ENCODE measurements at places on chromosomes 1 and 21. TPM values are rescaled to one million over a fixed set of nuclear protein-coding genes. Genes with fewer than 3 reads are reported as not detected.

- peaks cover 44% of the 10 kb centered on the region for H3K4me1 ChIP-seq
- no peak overlapping the region for H3K4me3 ChIP-seq
- H3K36me3 ChIP-seq: no peaks in the 10 kb centered on the region
- peak overlapping the region; percentile 87 for H3K27ac ChIP-seq
- DNase-seq: peak; percentile 83
- H3K27me3 ChIP-seq: no peaks in the 10 kb centered on the region
These were observed 22.2 kb downstream of the RUNX1 start for GRCh38 chr21:35026617-35027562.

- peaks cover 5% of the 10 kb centered on the region for H3K4me1 ChIP-seq
- DNase-seq: no peak
- H3K27me3 ChIP-seq: no peaks in the 10 kb centered on the region
- H3K36me3 ChIP-seq: peaks cover 1% of the 10 kb centered on the region
- H3K27ac ChIP-seq: no peak overlapping the region
These were observed 85.9 kb downstream of the USP24 start for GRCh38 chr1:55129194-55129728.

- no peak for DNase-seq
- no peaks in the 10 kb centered on the region for H3K4me1 ChIP-seq
- no peaks in the 10 kb centered on the region for H3K27me3 ChIP-seq
These were observed 184.2 kb downstream of the ETS2 start for GRCh38 chr21:38989745-38990423.

DNA sequence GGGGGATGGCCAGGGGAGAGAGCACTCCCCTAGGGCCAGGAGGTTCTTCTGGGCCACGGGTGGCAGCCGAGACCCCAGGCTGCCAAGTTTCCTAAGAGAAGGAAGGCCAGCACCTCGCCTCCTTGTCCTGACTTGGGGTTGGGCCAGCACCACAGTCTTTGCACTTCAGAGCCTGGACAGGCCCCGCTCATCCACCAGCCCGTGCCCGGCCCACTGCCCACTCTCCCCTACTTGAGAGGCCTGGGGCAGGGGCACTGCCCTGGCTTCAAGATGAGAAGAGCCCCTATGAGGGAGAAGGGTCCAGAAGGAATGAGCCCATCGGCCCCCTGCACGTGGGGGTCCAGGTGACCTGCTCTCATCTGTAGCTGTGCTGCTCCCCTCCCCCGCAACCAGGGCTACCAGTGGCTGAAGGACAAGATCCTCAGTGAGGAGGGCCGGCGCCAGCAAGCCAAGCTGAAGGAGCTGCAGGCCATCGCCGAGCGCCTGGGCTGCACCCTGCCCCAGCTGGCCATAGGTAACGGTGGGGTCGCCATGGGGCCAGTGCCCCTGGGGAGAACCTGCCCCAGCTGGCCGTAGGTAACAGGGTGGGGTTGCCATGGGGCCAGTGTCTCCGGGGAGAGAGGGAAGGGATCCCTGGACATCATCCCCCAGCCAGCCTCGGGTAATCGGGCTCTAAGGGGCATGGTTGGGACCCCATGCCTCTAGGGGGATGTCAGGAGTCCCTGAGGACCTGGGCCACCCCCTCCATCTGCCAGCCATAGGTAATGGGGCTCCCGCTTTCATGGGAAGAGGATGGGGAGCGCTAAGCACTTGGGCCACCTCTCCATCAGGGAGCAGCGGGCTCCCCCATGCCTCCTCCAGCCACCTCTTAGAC is 50.8 kb downstream of the KCNAB2 start:
- no peak overlapping the region for H3K27ac ChIP-seq
- no peaks in the 10 kb centered on the region for H3K36me3 ChIP-seq
- H3K4me1 ChIP-seq: no peaks in the 10 kb centered on the region
- no peak for DNase-seq

DNA sequence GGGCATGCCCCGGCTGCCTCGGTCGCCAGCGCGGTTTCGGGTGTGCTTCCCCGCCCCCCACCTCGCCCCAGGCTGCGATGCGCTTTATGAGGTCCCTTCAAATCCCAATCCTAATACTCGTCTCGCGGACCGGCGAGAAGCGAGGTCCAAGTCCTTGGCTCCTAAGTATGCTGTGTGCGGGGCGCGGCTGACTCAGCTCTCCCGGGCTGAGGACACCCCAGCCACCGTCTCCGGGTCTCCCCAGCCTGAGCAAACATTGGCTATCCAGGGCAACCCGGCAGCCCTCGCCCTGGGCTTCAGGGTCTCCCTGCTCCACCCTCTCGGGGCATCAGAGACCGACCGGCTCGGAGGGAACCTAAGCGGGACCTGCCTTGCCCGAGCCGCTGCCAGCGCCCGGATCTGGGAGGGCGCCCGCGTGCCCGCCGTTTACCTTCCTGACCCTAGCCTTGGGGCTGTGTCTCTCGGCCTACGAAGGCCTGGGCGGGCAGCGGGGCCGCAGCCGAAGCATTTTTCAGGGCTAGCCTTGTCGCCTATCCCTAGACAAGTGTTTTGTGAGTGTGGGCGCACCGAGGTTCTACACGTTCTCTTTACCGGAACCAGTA is 1.2 kb downstream of the ITPKB start:
- no peaks in the 10 kb centered on the region for H3K36me3 ChIP-seq
- peaks cover 3% of the 10 kb centered on the region for H3K4me1 ChIP-seq
- H3K27me3 ChIP-seq: no peaks in the 10 kb centered on the region
- H3K4me3 ChIP-seq: peak overlapping the region; percentile 61
- H3K27ac ChIP-seq: no peak overlapping the region

DNA sequence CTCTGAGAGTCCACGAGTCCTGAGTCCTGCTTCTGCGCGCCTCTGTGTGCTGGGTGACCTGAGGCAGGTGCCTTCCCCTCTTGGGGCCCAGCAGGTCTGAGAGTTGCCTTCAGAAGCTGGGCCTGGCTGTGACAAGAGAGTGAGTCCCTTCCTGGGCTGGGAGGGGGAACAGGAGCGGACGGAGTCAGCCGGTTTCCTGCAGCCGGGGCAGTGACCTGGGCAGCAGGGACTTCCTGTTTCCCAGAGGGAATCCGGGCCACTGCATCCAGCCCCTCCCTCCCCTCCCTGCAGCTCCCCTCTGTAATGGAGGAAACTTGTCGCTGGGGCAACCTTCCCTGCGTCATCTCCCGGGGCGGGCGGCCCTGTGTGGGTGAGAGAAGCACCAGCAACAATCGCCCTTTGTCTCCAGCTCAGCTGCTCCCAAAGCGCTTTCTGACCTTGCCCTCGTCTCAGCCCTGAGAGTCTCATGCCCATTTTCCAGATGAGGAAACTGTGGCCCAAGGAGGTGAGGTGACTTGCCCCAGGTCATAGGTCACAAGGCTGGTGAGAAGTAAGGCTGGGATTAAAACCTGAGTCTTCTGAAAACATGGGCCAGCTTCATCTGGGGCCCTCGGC is 61.1 kb downstream of the SDC3 start:
- DNase-seq: no peak
- no peaks in the 10 kb centered on the region for H3K4me1 ChIP-seq
- no peaks in the 10 kb centered on the region for H3K36me3 ChIP-seq
- no peak overlapping the region for H3K4me3 ChIP-seq
- H3K27ac ChIP-seq: no peak overlapping the region

RNF223 gene
- 0.56 TPM for total RNA-seq

BTG2 gene
- total RNA-seq: 21.6 TPM

SPRR2G gene
- not detected for total RNA-seq

All from Caco-2 (cell line).